ENCODE measurements at places on chromosomes 4 and X.

DNA sequence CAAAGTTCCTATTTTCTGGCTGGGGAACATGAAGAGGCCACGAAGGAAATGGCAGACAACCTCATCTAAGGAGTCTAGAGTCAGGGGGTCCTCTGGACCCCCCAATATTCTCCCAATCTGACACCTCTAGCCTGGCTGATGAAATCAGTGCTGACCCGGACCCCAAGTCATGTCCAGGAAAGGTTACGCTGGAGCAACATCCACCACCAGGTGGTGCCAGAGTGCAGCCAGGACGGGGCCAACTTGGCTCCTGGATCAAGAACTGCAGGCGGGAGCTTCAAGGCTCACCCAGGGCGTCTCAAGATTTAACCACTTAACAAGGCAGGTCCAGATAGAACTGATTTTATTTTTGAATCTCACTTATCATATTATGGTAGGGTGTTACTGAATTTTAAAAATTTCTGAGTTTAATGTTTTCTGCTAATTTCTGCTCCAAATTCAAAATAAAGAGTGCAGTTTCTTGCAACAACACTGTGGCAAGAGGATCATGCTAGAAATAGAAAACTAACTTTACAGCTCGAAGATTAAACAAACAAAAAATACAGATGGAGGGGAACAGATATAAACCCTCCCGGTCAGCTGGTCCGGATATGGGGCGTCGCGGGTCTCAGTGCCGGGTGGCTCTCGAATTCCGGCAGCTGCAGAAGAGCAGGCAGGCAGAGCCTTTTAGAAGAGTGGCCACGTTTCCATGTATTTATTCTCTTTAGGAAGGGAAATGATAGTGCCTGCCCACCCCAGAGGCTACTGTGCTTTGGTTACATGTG lies 135.5 kb downstream of the AFAP1 start:
- DNase-seq, result peak; percentile 68

DNA sequence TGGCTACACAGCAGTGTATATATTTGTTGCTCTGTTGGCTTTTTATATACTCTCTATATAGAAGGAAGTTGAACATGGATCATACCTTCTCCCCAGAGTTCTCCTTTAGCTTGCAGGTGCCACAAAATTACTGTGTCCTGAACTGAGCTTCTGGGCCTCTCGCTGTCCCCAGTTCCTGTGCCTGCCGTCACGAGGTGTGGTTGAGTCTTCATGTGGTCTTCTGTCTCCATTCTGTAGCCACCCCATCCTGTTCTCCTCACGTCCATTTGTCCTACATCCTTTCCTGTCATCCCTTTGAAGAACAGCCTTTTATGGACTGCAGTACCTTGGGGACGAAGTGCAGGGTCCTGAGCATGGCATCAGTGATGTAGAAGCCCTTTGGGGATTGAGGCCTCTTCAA lies 14.5 kb downstream of the TMEM131L start:
- DNase-seq, result no peak

DNA sequence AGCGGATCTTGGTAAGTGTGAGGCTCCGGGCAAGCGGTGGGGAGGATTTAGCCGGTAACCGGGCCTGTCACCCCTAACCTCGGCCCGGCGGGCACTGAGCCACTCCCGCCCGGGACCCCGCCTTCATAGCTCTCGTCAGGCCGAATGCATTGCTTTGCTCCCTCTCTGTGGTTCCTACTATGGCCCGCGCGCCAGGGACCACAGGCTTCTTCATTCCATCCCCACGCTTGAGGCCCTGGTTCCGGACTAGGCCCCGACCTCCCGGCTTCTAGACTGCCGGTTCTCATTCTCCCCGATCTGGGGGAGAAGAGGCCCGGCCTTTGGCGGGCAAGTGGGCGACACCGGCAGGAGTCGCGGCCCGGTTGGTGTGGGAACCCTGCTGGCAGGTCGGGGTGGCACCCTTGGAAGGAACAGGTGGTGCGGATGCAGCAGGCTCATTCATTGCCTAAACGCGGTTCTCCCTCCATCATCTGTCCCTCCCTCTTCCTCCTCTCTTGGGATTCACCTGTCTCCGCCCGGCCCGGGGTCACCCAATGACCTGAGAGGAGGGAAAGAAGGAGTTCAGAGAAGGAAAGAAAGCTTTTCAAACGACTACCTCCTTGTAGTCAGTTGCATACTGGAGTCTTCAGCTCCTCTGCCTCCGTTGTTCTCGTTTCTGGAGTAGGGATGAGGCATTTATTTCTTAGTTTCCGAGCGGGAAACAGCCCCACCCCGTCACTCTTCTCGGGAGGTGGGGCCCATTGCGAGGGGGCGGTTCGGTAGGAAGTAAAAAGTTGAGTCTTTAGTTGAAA lies at the start of gene NDUFC1:
NDUFC1 (minus strand) TSS at position 657 of the 791 bp plus-strand sequence. CDS start 6,679 bp downstream, outside the sequence.
- DNase-seq, result peak; percentile 43

DNA sequence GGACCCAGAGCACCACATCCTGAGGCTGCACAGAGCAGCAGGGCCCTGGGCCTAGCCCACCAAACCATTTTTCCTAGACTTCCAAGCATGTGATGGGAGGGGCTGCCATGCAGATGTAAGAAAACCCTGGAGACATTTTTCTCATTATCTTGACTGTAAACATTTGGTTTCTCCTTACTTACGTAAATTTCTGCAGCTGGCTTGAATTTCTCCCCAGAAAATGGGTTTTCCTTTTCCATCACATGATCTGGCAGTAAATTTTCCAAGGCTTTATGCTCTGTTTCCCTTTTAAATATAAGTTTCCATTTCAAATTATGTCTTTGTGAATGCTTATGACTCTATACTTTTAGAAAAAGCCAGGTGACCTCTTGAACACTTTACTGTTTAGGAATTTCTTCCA lies 945.9 kb upstream of the NDST4 start:
- DNase-seq, result no peak

DNA sequence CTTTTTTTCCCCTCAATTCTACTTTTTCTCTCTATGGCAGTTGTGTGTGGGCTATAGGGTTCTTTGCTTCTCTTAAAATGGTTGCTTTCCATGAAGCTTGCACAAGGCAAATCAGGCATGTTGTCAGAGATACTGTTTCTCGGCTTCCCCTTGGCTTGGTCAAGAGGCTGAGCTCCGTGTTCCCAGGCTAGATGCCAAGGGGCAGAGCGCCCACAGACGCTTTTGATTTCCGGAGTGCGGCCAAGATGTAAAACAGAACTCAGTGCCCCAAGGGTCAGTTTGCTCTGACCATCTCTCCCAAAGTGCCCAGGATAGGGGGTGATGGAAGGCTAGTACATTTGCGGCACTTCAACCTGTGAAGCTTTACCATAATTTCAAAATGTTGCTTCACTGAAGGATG lies 64.2 kb upstream of the DIPK2B start:
- DNase-seq, result no peak

DNA sequence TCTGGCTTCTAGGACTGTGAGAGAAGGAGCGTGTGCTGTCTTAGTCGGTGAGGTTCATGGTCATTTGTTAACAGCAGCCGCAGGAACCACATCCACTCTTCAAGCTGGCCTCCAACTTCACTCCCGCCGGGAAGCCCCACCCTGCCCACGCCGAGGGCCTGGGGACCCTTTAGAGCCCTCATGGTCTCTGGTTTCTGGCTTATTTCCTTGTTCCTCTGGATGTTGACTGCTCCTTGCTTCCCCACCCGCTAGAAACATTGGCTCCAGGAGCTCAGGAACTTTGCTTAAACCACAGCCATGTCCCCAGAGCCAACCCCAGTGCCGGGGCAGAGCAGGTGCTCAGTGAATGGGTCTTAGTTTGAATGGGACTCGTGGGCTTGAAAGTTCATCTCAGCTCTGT lies 40.8 kb downstream of the HTRA3 start:
- DNase-seq, result no peak

GRCh38 chr4:173436149-173436579 lies 37.2 kb upstream of the SCRG1 start:
- DNase-seq, result no peak

GRCh38 chr4:73523126-73523525 lies 41.6 kb downstream of the AFM start:
- no peak for DNase-seq

DNA sequence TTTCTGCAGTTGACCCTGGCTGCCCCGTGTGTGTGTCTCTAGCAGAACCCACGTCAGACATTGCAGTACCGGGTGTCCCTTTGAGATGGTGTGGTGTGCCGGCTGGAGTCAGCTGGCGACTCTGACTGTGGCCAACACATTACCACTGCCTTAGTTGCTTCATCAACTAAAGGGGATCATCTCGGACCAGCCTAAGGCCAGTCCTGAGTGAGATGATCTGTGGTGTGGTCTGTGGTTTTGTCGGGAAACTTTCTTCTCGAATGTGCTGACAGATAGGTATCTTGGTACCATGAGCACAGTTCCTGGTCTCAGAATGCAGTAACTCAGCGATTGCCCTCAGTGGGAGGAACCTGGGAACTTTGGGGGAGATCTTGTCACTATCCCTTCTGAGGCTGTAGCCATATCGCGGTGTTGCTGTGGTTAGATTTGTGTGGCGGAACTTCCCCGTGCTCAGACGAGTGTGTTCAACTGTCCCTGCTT lies 15.8 kb downstream of the TBC1D14 start:
- no peak for DNase-seq

DNA sequence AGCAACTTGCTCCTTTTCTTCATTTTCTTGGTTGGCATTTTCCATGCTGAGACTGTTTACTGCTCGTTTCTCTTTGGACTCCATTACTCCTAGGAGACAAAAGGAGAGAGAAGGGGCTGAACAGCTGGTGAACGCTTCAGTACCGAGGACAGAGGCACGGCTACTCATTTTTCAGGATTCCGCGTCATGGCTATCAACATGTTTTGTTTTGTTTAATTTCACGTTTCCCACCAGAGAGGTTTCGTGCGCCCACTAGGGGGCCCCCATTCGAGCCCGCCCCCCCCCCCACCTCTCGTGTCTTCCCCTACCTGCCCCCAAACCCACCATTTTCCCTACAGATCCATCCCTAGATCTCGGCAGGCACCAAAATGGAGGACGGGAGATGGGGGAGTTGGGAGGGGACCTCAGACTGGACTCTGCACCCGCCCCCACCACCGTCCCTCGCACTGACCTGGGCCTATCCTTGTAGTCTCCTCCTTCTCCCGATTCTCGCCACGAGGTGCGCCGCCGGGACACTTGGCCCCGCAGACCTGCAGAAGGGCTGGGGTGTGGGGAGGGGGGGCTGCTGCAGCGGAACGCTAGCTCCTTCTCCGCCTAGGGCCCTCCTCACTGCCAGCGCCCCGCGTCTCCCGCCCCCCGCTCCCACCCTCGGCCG lies 653 bp downstream of the BEX1 start:
- no peak for DNase-seq

- DNase-seq, result no peak
Observed at GRCh38 chrX:118990512-118991227, 16.3 kb downstream of the LONRF3 start.

- DNase-seq, result no peak
Observed at GRCh38 chrX:109704563-109704962, 28.5 kb downstream of the ACSL4 start.

- no peak for DNase-seq
Observed at GRCh38 chr4:84479663-84480062, 19.4 kb downstream of the NKX6-1 start.

GRCh38 chr4:139603576-139604410 lies 47.8 kb upstream of the SETD7 start:
- DNase-seq, result no peak

DNA sequence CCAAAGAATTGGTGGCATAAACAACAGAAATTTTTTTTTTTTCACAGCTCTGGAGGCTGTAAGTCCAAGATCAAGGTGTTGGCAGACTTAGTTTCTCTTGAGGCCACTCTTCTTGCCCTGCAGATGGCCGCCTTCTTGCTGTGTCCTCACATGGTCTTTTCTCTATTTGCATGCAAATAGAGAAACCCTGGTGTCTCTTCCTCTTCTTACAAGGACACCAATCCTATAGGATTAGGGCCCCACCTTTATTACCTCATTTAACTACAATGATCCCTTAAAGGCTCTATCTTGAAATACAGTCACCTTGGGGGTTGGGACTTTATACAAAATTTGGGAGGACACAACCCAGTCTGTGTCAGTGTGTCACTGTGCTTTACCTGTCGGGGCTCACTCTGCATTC lies 175.4 kb upstream of the PGRMC2 start:
- no peak for DNase-seq

GRCh38 chr4:127957105-127957504 lies 7.9 kb downstream of the MFSD8 start:
- no peak for DNase-seq

GRCh38 chr4:55018978-55019377 lies 106.4 kb downstream of the KDR start:
- DNase-seq, result no peak

DNA sequence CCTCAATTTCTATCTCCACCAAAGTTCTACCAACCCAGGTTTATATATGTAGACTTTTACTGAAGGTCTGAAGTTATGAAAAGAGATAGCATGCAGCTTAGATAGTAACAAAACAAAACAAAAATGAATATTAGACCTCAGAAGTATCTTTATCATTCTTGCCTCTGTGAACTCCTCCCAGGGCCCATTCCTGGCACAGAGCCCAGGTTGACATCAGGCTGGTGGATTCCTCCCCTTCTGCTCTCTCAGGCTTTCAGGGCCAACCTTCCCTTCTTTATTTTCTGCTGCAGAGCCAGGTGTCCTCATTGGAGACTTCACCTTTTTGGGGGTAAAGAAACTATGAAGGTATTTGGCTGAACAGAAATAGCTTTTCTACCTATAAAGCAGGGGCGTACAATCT lies 112.8 kb upstream of the PITX2 start:
- DNase-seq, result no peak

- no peak for DNase-seq
Observed at GRCh38 chr4:7107166-7107905, 39.5 kb upstream of the GRPEL1 start.

DNA sequence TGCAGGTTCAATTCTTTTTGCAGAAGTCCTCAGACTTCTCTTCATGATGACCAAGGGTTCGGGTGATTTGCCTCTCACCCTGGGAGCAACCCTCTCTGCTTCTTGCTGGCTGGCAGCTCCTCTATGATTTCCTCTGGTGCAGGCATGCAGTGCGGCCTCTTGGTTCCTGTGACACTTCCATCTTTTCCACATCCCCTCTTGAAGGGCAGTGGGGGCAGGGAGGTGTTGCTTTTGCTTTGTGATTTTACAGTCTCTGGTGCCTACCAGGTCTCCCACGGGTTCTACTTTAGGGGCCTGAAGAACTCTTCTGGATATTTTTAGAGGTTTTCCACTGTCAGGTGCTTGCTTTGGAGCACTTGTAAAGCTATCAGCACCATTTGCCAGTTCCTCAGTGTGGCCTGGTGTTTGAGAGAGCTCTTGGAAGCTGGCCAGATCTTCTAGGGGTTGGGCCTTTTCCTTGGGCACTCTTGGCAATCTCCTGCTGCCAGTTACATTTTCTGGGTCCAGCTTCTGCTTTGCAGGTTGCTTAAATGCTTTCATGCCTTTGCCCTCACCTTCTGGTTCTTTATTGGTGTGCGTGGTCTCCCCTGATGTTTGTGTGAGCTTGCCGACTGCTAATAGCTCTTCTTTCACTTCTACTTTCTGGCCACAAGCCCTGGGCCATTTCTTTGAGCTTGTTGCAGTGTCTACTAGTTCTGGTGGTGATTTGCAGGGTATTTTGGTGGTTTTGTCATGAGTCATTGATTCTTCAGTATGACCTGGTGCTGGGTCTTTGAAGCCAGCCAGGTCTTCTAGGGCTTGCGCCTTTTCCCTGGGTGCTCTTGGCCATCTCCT lies 11.5 kb upstream of the CHST7 start:
- no peak for DNase-seq
